ENCODE measurements at places on chromosomes 7 and 10.

GRCh38 chr10:102546606-102547320, 43.0 kb downstream of the SUFU start:
- peak; percentile 72 for DNase-seq

- DNase-seq, result no peak
Observed at GRCh38 chr10:2210088-2210487, 472.8 kb upstream of the ADARB2 start.

- no peak for DNase-seq
Observed at GRCh38 chr7:119782286-119782685, 490.7 kb upstream of the KCND2 start.

GRCh38 chr7:39757604-39758003, 134.2 kb downstream of the RALA start:
- no peak for DNase-seq

DNA sequence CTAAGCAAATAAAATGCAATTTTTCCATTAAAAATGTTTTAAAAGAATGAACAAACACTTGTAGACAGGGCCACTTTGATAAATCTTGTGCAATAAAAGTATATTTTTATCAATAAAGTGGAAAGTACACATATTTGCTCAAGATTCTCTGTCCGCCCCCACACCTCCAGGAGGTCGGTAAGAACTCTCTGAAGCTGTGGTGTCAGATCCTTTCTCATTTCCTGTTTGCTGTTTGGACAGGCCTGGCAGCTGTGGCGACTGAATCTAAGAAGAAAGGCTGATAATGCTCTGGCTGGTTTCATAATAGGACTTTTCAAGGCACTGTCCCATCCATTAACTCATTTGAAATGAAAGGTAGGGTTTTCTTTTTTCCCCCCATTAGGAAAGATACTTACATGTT, 15.3 kb upstream of the ASB4 start:
- no peak for DNase-seq

Measured in EH (cell line).